Right ventricle myocardium inferior (tissue), 1 donor: ENCODE measurements at places on chromosomes 1 and 21.

- no peak for DNase-seq
Measured at GRCh38 chr1:208559597-208560329, 315.6 kb upstream of the PLXNA2 start.

DNA sequence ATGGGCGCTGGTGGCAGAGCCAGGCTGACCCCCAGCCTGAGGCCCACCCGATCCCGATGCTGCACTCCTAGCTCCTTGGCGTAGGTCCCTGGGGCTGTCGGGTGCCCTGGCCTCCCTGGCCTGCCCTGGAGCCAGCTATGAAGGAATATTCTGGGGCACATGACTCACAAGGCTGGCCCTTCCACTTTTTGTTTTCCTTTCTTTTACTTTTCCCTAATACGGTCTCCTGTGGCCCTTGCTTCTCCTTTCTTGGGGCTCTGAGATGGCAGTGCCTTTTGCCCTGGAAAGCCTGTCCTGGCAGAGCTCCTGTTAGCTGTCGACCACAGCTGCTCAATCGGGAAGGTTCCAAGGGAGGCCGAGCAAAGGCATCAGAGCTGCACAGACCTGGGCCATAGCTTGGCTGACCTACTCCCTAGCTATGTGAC is 22.1 kb downstream of the ARHGEF10L start:
- peak; percentile 68 for DNase-seq

DNA sequence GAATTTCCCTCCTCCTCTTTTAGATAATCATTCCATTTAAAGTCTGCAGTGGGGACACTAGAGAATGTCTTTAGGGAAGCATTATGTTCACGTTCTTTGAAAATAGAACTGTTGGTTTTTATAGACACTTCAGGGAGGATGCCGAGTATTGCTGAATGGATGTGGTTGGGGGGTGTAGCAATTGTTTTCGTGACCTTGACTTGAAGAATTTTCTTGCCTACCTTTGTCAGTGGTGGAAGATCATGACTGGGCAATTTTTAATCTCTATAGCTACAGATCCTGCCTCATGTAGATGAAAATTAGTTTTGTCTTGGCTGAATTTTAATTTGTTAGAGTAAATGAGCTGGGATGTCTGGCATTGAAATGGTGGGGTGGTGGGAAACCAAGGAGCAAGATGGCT is 3.8 kb downstream of the SMG7 start:
- DNase-seq, result no peak

DNA sequence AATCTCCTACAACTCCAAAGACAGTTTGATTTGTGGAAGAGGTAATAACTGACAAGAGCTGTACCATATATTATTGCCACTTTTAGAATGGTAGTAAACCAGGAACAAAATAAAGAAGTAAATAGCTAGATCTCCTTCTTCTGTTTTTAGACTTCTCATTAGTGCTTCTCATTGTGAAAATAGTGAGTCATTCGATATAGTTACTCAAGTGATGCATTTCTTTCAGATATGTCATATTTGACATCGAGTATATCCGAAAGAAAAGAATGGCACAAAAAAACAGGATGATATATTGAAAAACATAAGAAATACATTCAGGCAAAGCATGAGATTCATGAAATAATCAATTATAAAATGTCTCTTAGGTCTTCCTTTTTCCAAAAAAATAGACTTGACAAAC is 1346.1 kb downstream of the BRINP3 start:
- no peak for DNase-seq

DNA sequence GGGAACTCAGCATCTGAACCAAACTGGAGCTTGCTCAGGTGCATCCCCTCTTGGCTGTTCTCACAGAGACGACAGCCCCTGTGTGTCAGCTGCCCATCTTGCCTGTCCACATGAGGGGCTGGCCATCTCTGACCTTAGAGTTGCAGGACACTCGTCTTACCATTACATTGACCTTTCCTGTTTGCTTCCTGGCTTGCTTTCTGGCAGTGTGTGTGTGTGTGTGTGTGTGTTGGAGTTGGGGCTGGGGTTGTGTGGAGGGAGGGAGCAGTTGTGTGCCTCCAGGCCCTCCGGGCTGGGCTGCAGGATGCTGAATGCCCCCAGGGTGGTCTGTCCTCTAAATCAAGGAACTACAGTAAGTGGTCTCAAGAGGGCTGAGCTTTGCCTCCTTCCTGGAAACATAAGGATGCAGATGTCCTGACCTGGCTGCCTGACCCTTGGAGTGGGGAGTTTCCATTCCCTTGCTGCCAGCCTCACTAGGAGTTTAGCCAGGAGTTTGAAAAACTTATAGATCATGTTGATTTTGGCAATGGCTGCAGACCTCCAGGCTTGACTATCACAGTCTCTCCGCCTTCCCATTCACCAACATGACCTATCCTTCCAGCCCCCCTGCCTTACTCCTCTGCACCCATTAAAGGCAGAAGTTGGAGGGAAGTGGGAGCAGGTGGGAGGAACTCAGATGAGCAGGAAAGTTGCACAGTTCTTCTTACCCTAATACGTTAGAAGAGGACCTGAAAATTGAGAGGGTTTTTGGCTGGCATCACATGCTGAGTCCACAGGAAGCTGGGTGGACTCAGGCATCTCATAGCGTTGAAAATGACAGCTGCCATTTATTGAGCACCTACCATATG is 19.0 kb downstream of the RASSF5 start:
- DNase-seq, result no peak

DNA sequence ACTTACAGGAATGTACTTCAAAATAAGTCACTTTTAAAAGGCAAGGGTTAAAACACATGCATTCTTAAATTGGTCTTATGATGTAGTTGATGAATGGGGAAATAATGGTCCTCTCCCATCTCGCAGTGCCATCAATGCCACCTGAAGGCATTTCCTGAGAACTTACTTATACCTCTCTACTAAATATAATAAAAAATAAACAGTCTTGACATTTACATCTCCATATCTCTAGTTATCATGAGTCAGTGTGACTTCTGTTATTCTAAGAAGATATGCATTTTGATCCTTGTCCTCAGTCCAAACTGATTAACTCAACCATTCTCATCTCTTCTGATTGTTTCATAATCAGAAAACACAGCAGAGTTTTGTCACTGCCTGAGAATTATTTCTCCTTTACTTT is 253.9 kb downstream of the USH2A start:
- no peak for DNase-seq

GRCh38 chr1:61259379-61260148 is 177.2 kb downstream of the NFIA start:
- no peak for DNase-seq
